ENCODE measurements at places on chromosomes 11 and 22. TPM values are rescaled to one million over a fixed set of nuclear protein-coding genes. Genes with fewer than 3 reads are reported as not detected.

CARD18 gene
- total RNA-seq = 1.2 TPM

TYMP gene
- total RNA-seq = 92.9 TPM

PRG3 gene
- not detected for total RNA-seq

DNA sequence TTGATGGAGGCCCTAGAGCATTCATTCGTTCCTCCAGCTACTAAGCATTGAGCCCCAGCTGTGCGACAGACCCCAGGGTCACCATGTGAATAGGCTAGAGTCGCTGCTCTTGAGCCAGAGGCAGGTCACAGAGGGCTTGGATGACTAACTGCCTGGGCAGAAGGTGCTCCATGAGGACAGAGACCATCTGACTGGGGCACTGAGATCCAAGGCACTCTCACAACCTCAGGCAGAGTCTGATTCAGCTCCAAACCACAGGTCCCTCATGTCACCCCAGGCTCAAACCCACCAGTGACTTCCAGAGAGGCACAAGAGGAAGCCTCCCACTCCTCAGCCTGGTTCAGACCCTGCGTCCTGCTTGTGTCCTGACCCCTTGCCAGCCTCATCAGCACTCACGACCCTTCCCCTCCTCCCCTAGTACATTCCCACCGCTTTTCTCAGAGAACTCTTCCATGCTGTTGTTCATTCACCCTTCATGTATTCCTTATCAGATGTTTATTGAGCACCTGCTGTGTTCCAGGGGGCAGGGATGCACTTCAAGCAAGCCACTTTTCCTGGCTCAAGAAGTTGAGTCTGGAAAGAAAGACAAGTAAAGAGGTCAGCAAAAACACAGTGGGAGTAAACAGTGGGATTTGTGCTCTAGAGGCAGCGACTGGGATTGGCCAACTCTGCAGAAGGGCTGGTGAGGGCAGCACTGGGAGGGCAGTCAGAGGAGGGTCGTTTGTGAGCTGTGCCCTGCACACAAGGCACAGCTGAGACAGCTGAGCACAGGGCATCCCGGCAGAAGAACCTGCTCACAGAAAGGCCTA lies 9.3 kb downstream of the OAF start:
- H3K27ac ChIP-seq = no peak overlapping the region
- no peak for DNase-seq
- H3K4me3 ChIP-seq = no peak overlapping the region
- H3K27me3 ChIP-seq = no peaks in the 10 kb centered on the region
- no peaks in the 10 kb centered on the region for H3K36me3 ChIP-seq

GRCh38 chr11:64000740-64001483 lies 14.7 kb downstream of the OTUB1 start:
- DNase-seq = no peak
- H3K27ac ChIP-seq = no peak overlapping the region
- H3K4me1 ChIP-seq = peaks cover 39% of the 10 kb centered on the region
- no peaks in the 10 kb centered on the region for H3K27me3 ChIP-seq
- H3K4me3 ChIP-seq = peak overlapping the region; percentile 28

DNA sequence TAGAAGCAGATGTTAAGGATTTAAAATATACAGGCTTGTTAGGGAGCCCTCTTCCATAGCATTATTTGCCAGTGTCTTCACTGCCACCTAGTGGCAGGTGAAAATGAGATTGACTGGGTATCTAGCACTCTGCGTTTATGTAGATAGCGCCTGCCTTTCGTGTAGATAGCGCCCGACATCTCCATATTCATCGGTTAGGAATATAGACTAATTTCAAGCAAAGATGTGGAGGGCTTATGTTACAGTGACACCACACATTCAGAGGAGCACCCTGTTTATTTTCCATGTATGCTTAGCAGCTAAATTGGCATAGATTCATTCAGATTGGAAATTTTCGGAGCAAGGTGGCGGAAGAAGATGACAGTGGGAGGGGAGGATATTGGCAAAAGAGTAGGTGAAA lies 72.0 kb downstream of the SLC5A12 start:
- no peaks in the 10 kb centered on the region for H3K36me3 ChIP-seq
- no peak for DNase-seq
- H3K27me3 ChIP-seq = no peaks in the 10 kb centered on the region
- no peaks in the 10 kb centered on the region for H3K4me1 ChIP-seq

DNA sequence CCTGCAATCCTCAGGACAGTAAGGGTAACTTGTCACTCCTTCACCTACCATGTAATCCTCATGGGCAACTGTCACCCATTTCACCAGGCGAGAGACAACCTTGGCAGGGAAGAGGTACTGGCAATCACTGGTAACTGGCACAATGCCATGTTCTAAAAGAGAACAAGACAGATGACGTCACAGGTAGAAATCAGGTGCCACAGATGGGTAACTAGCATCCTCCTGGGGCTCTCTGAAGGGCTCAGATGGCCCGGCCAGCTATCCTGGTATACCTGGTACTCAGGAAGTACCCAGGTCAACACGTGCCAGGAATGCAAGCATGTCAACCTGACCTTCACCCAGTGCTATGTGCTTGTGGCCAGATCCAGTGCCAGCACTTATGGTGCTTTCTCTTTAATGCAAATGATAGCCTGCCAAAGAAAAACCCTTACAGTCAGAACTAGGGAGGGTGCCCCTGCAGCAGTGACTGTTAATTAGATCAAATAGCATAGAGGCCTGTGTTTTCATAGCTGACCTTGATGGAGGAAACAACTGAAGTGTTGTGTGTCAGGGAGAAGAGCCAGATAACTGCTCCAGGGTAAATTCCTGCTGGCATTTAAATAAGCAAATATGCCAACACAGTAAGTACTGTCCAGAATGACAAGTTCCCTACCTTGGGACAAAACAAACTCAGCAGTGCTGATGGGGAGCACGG lies 36.2 kb downstream of the THOC5 start:
- peaks cover 53% of the 10 kb centered on the region for H3K36me3 ChIP-seq
- H3K27me3 ChIP-seq = no peaks in the 10 kb centered on the region

GRCh38 chr22:23215294-23216241 lies 35.3 kb downstream of the BCR start:
- DNase-seq = no peak
- H3K4me3 ChIP-seq = no peak overlapping the region
- H3K4me1 ChIP-seq = peaks cover 85% of the 10 kb centered on the region
- peak overlapping the region; percentile 79 for H3K27ac ChIP-seq
- H3K27me3 ChIP-seq = no peaks in the 10 kb centered on the region

APOBEC3G gene
- 0.91 TPM for total RNA-seq

GRCh38 chr11:26753723-26754504 lies 32.1 kb upstream of the SLC5A12 start:
- no peak overlapping the region for H3K4me3 ChIP-seq
- no peaks in the 10 kb centered on the region for H3K4me1 ChIP-seq
- no peak overlapping the region for H3K27ac ChIP-seq

GRAMD1B gene
- total RNA-seq = 1.7 TPM

HORMAD2 gene
- total RNA-seq = not detected

DNA sequence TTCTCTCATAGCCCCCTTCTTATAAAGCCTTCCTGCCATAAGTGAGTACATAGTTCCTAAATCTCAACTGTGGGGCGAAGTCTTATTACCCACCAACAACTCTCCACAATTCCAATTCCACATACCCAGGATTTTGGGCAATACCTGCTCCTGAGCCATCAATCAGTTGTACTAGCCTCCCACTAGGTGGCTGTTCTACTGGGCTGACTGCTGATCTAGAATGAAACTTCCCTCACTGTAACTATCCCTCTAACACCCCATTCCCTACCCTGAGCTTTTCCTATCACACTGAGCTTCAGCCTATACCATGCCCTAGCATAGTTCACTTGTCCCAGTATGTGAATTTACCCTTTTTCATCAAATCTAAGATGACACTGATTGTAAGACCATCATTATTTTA lies 52.5 kb downstream of the RRAS2 start:
- H3K27ac ChIP-seq = no peak overlapping the region
- H3K4me3 ChIP-seq = no peak overlapping the region
- no peaks in the 10 kb centered on the region for H3K27me3 ChIP-seq
- DNase-seq = no peak
- H3K36me3 ChIP-seq = no peaks in the 10 kb centered on the region

LRFN4 gene
- 13.5 TPM for total RNA-seq

DNA sequence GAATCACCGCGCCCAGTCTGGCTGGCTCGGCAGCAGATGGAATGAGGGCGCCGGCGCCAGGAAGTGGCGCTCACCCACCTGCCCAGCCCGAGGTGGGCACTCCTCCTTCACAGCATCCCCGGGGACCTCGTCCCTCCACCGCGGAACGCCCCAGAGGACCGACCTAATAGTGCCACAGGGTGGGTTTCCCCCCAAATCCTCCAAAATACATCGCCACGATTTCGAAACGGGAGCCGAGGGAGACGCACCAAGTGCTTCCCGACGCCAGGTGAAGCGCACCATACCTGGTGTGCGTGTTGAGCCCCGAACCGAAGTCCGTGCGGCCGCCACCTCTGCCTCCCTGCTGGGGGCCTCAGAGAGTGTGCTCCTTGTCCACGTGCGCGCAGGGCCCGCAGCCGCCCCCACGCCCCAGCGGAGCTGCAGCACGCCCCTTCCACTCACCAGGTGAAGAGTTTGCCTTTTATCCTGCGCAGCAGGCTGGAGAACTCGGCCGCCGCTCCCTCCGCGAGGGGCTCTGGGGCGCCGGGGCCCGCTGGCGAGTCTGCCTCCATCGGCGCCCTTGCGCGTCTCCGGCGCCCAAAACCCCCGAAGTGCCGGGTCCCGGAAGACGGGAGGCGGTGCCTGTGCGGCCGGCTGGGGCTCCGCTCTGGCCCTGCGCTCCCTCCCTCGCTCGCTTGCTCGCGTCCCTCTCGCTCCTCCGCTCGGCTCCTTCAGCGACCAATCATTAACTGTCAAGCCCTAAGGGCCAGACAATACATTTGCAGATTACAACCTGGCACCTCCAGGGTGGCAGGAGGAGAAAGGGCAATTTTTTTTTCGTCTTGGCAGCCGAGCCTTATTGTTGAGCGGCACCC lies at the start of gene SLC35F2:
Gene SLC35F2, minus strand, starts transcription at position 571 of the 854 bp plus-strand sequence. Its CDS starts 20 bp downstream, at position 551.
- no peaks in the 10 kb centered on the region for H3K27me3 ChIP-seq
- H3K4me1 ChIP-seq = peaks cover 40% of the 10 kb centered on the region
- no peaks in the 10 kb centered on the region for H3K36me3 ChIP-seq
- peak within 1 kb of the TSS; percentile 90 for H3K4me3 ChIP-seq

GRCh38 chr11:76276046-76276780 lies 69.9 kb upstream of the WNT11 start:
- H3K4me1 ChIP-seq = no peaks in the 10 kb centered on the region
- no peaks in the 10 kb centered on the region for H3K36me3 ChIP-seq
- no peak overlapping the region for H3K4me3 ChIP-seq
- no peaks in the 10 kb centered on the region for H3K27me3 ChIP-seq

- H3K4me3 ChIP-seq = no peak overlapping the region
- DNase-seq = no peak
- H3K36me3 ChIP-seq = peaks cover 8% of the 10 kb centered on the region
- H3K27ac ChIP-seq = peak overlapping the region; percentile 98
Observed at GRCh38 chr11:47177846-47178245, 1.2 kb upstream of the ARFGAP2 start.

- no peaks in the 10 kb centered on the region for H3K36me3 ChIP-seq
- no peak for DNase-seq
- H3K4me3 ChIP-seq = no peak overlapping the region
- peaks cover 38% of the 10 kb centered on the region for H3K27me3 ChIP-seq
- H3K27ac ChIP-seq = no peak overlapping the region
Observed at GRCh38 chr22:26287382-26288225, 118.3 kb downstream of the SEZ6L start.

DNA sequence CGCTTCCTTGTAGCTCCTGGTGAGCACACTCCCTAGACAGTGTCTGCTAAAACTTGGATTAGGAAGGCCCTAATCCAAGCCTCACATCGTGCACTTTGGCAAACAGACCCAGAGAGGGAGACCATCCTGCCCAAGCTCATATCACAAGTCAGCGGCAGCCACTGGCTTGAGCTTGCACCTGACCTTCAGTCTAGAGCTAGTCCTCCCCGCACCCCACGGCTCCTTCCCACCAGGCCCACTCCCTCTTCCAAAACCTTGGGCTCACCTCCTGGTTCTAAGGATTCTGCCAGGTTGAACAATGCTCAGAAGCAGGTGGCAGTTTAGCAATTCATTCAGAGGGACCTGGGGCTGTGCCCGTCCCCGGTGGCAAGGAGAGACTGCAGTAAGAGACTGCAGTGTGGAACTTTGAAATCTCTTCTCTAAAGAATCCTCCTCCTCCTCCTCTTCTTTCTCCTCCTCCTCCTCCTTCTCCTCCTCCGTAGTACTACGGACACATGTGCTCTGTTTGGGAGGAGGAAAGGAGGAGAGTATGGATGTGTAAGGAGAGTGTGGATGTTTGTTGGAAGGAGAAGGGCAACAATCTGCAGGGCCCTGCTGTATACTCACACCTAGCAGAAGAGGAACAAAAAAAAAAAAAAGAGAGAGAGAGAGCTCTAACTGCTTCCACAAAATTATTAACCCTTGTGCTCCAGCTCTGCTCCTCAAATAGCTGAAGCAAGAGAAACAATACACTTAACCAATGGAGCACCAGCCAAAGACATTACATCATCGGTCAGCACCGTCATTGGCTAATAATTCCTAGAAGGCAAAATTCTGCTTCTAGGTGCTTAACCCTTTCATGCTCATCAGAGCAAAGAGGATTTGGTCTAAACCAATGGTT lies 6.0 kb downstream of the SYN3 start:
- no peak overlapping the region for H3K27ac ChIP-seq
- H3K36me3 ChIP-seq = no peaks in the 10 kb centered on the region
- DNase-seq = no peak
- H3K27me3 ChIP-seq = peaks cover 16% of the 10 kb centered on the region

ART5 gene
- total RNA-seq = 0.76 TPM

DNA sequence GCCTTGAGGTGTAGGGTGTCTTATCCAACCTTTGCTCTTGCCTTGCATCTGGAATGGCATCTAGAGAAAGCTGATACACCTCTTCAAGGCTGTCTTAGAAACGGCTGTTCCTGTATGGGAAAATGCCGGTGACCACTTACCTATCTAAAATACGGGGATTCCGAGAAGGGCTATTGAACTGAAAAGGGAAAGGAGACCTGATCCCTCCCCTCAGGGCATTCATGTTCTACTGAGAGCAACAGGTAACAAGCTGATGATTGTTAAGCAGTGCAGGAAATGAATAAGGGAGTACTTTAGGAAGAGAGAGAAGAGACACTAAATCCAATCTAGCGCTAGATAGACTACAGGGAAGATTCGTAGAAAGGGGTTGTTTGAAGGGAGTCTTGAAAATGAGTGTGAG lies 1388.1 kb downstream of the FAM181B start:
- H3K27me3 ChIP-seq = no peaks in the 10 kb centered on the region
- H3K4me3 ChIP-seq = no peak overlapping the region
- H3K36me3 ChIP-seq = no peaks in the 10 kb centered on the region
- no peak overlapping the region for H3K27ac ChIP-seq
- H3K4me1 ChIP-seq = no peaks in the 10 kb centered on the region
- no peak for DNase-seq

HTR3B gene
- 0.15 TPM for total RNA-seq
